ENCODE measurements at places on chromosomes 16 and 17.
A peak's percentile ranks its signal among the peaks of the same experiment; 100 is the strongest.

DNA sequence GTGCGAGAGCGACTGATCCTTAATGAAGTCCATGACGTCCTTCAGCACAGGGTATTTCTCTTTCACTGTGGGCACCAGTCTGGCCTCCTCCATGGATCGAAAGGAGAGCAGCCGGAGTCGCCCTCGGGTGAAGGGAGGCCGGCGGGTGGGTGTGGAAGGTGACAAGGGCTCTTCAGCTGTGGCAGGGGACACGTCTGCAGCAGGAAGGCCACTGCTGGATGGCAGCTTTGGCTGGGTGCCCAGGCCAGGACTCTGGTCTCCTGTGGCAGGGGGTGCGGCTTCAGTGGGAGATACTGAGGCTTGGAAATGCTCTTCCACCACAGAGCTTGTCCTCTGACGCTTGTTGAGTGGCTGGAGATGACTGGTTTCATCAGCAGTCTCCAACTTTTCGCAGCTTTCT is 78.5 kb downstream of the ZZEF1 start:
- DNase-seq, result no peak

- no peak for DNase-seq
Observed at GRCh38 chr16:83306961-83307593, 500.7 kb upstream of the HSBP1 start.

DNA sequence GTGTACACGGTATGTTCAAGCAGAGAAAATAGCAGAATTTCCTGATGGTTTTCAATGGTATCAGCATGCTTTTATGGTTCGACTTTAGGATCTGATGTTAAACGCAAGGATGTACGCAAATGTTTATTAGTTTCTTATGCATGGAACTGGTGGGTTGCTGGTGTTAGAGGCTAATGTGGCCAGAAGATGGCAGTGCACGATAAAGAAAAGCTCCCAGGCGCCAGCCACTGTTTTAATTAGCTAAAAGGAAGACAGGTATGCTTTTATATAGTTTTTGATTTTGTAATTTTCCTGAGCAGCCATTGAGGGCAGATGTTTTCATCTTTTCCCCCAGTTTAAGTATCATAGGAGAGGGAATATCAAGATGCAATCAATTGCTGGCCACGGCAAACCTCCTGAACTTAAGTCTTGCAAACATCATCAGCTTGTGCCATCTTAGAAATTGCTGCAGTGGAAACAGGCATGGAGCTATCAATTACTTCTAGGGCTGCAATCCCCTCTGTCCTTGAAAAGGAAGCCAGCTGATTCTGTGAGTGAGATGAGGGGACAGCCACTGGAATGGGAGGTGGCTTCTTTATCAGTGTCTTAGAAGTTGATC is 648.5 kb upstream of the RBFOX1 start:
- DNase-seq, result peak; percentile 3

GRCh38 chr16:89135971-89136765 is 35.4 kb upstream of the CDH15 start:
- DNase-seq, result no peak

GRCh38 chr16:14125000-14125681 is 54.0 kb downstream of the MRTFB start:
- no peak for DNase-seq

- no peak for DNase-seq
Observed at GRCh38 chr16:56858374-56858773, 6.6 kb upstream of the SLC12A3 start.
